Stimulated activated CD8-positive, alpha-beta memory T cell treated with anti-CD3 and anti-CD28 coated beads, Interleukin-7, amount 100 ng/mL, for 48 hours (primary cell): ENCODE measurements at places on chromosomes 2 and 18.

- no peak for DNase-seq
Measured at GRCh38 chr2:185700883-185701282, 37.7 kb upstream of the FSIP2 start.

DNA sequence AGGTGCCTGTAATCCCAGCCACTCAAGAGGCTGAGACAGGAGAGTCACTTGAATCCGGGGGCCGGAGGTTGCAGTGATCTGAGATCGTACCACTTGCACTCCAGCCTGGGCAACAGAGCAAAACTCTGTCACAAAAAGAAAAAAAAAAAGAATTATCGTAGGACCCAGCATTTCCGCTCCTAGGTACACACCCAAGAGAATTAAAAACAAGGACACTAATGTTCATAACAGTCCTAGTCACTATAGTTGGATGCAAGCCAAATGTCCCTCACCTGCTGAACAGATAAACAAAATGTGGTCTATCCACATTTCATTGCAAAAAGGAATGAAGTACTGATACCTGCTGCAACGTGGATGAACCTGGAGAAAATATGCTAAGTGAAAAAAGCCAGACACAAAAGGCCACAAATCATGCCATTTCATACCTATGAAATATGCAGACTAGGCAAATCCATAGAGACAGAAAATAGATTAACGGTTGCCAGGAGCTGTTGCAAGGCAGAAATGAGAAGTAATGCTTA is 21.2 kb downstream of the ADRA2B start:
- DNase-seq, result no peak

DNA sequence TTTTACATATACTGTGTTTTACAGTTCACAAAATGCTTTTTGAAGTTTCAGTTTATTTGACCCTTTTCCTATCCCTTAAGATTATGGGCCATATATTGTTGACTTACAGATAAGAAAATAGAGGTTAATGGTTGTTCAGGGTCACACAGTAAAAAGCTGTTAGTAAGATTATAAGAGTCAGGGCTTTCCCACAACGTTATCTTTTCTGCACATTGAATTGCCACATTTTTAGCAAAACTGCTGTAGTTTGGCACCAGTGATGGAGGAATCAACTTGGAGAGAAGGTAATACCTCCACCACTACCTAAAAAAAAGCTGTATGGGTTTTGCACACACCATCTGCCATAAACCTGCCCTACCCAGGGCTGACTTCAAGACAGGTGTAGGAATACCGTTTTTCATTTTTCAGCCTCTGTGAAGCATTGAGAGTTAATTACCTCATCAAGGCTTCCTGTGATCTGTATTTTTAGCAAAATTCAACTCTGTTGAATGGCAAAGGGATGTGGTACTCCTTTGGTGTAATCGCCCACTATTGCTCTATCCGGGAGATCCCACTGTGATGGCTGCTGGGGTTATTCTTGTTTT is 5.0 kb downstream of the SOWAHC start:
- DNase-seq, result no peak

DNA sequence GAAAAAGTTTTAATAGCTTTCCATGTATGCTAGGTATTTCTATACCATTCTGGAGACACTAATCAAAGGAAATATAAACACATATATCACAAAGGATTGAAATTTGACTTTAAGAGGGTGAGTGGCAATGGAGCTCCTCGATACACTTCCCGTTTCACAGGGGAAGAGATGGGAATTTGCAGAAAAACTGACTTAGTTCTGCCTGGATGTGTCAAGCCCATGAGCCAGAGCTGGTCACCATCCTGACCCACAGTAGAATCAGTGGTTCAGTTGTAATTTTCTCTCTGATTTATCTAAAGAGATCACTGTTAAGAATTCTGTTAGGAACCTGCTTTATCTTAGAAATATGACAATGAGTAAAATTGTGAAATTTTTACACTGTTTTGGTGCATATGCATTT is 34.2 kb downstream of the PLCL1 start:
- no peak for DNase-seq

- DNase-seq, result no peak
Measured at GRCh38 chr18:36187826-36188721, 777 bp downstream of the MOCOS start.

- DNase-seq, result no peak
Measured at GRCh38 chr2:162153608-162154224, 1.7 kb upstream of the GCG start.

DNA sequence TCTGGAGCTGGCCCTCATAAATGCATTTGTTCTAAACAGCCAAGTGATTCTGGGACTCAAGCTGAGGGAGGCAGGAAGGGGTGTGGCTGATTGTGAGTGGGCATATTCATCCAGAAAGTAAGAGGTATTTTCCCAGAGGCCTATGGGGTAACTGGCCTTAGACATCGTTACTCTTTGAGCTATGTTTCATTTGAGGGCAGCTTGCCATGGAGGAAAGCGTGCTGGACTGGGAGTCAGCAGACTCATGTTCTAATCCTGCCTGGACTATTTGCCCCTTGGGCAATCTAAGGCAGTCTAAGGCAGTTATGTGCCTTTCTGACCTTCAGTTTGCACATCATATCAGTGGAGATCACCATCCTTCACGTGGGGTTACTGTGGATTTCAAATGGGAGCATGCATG is 93.5 kb upstream of the SLC14A2 start:
- DNase-seq, result no peak

GRCh38 chr2:195392446-195393336 is 264.3 kb upstream of the SLC39A10 start:
- DNase-seq, result no peak

- DNase-seq, result no peak
Measured at GRCh38 chr2:73386894-73387636, 1.4 kb downstream of the ALMS1 start.

- no peak for DNase-seq
Measured at GRCh38 chr2:43718530-43719124, 42.4 kb upstream of the C1GALT1C1L start.

- no peak for DNase-seq
Measured at GRCh38 chr2:65722028-65722778, 289.8 kb upstream of the SPRED2 start.

DNA sequence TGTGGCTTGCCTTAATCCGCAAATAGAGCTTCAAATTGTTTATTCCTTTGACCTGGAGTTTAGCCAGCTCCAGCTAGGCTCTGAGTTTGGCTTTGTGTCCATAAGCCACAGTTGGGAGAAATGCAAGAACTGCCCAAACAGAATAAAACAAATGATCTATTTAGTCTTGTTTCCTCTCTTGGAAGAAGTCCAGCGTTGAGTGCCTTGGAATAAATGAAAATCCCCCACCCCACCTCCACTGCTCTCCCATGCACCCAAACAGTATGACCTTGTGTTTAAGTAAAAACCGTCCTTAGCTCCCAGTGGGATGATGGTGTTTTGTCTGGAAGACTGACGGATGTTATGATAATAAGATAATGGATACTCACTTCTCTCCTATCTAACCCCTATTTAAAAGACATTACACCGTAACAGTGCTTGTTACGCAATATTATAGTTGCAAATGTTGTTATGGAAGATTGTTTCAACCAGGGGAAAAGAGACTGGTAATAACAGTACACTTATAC is 3.2 kb upstream of the SERPINE2 start:
- DNase-seq, result no peak

DNA sequence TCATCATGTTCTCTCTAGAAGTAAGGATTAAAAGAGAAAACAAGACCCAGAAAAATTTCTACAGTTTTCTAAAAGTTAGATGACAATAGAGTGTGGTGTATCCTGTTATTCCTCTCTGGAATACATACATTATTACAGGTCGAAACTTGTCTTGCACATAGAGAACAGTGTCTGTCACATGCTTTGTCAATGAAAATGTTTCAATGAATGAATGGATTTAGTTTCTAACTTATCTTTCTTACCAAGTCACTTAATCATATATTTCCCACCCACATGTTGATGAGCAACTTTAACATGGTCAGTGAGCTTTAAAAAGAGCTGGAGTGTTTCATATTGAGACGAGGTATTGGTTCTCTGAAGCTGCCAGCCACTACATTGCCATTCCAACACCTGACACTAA is 4.3 kb downstream of the DSG4 start:
- no peak for DNase-seq

DNA sequence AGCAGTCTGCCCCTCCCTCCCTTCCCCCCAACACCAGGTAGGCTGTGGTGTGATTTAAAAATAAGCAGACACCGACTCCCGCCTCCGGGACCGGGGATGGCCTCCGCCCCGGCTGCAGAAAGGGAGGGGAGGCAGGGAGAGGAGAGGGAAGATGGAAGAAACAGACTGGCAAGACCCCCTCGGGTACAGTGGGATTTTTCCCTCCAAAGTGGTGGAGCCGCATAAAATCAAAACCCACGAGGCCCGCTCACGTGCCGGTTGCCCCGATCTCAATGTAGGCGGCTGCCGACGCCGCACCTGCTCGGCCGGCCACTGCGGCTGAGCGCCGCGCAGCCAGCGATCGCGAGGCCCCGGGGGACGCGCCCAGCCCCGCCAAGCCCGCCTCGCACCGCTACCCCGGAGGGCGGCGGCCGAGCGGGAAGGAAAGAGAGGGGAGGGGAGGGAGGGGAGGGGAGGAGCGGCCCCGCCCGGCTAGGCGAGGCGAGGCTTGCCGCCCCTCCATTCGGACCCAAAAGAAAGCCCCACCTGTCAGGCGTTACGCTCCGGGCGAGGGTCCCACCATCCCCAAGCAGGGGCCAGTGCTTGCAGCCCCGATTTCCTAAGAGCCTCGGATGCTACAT is 811 bp downstream of the ADD2 start:
- DNase-seq, result no peak

GRCh38 chr2:96763511-96764252 is 3.0 kb downstream of the CNNM4 start:
- DNase-seq, result no peak

- no peak for DNase-seq
Measured at GRCh38 chr18:8272254-8272653, 337.0 kb upstream of the RAB12 start.

- no peak for DNase-seq
Measured at GRCh38 chr18:62500174-62500573, 22.7 kb upstream of the ZCCHC2 start.

- DNase-seq, result no peak
Measured at GRCh38 chr2:45380131-45380836, 230.8 kb downstream of the SRBD1 start.

DNA sequence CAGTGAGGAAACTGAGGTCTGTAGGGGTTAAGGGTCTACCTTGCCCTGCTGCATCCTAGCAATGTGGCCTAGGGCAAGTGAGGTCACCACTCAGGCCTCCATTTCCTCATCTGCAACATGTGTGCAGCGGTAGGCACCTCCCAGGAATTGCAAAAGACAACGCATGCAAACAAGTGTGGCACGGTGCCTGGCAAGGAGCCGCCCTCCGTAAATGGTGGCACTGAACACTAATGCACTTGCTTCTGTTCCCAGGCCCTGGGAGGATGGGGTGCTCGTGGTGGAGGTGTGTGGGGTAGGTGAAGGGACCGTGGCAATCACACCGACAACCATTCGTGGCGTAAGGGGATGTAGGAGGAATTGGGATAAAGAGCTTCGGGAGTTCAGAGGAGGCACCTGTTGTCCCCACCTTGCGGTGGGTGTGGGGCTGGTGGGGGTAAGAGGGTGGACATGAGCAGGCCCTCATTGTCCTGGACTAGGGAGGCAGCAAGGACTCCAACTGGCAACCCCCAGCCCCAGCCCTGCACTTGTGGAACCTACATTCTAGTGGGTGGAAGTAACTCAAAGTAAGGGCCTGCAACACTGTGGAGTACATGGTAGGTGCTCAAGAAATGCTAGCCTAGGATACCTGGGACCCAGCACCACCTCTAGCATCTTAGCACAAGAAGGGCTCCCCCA is 26.0 kb downstream of the ATOH8 start:
- no peak for DNase-seq

DNA sequence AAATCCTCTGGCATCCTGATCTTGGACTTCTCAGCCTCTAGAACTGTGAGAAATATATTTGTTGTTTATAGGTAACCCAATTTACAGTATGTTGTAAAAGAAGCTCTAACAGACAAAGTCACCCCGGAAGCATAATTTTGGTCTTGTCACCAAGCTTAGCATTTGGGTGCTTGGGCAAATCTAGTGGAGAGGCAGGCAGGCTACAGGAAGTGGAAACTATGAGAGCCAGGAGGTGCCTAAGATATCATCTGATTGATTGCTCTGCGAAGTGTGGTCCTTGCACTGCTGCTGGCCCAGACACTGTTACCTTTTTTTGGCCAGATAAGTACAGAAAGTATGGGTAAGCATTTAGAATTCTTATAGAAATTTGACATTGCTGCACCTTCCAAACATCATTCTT is 102.9 kb downstream of the CDC42EP3 start:
- no peak for DNase-seq

DNA sequence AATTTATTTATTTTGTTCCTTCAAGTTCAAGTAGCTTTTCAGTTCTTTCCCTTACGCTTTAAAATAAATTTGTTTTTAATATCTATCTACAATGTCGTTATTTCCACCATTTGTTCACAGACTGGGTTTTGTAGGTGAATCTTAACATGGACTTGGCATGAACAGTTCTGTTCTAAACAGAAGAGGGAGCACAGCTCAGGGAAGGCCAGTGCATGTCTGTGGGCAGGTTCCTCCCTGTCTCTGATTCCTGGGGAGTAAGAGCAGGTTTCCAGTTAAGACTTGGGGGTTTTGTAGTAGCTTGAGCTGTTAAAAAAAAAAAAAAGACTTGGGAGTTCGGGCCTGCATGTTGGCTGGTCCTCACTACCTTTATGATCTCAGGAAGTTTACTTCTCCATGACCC is 11.1 kb downstream of the TTL start:
- DNase-seq, result no peak

DNA sequence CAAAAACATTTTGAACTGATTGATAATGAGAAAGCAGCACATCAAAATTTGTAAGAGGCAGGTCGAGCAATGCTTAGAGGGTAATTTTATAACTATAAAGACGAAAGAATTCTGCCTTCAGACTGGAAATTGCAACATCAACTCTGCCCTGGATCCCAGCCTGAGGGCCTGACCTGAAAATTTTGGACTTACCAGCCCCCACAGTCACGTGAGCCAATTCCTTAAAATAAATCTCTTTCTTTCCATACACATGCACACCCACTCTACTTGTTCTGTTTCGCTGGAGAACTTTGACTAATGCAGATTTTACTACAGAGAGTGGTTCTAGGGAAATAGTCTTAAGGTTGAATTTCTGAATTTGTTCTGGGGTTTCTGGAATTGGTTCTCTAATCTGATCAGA is 14.6 kb upstream of the ACOXL start:
- DNase-seq, result no peak

- DNase-seq, result no peak
Measured at GRCh38 chr2:202754936-202755335, 116.6 kb downstream of the ICA1L start.

GRCh38 chr2:198913394-198914152 is 544.2 kb downstream of the SATB2 start:
- no peak for DNase-seq

DNA sequence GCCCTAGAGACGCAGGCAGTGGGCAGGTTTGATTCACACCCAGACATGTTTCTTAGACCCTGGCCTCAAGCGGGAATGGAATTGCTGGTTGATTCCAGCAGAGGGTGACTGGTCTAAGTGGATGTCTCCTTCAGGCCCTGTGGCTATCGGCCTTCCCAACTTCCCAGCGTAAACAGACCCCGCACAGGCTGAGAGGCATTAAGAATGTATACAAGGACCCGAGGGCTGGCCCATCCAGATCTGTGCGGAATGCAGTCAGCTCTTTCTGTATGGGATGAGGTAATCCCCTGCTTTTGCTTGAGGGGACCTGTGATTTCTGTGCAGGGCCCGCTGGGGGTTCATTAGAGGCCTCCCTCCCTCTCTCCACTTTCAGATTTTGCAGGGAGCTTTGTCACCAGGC is 6.5 kb downstream of the ACKR3 start:
- no peak for DNase-seq
